ENCODE measurements at places on chromosomes 5 and 9. TPM values are rescaled to one million over a fixed set of nuclear protein-coding genes. Genes with fewer than 3 reads are reported as not detected.

DNA sequence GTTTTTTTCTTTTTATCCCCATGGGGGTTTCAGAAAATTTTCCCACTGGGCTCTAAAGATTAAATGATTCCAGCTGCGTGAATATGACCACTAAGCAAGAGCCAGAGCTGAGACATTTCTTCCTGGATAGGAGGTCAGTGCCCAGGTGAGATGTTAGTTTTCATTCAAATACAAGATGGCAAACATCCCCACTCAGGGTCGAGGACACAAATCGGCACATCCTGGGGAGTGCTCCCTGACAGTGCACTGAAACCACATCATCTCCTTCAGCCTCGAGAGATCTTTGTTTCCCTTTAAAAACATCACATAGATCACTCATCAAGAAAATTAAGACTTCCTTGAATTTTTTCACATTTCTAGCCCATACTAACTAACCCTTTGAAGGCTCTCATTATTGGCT is 273.2 kb upstream of the PANK3 start:
- no peak overlapping the region for H3K4me3 ChIP-seq
- H3K27ac ChIP-seq = no peak overlapping the region
- H3K4me1 ChIP-seq = no peaks in the 10 kb centered on the region
- no peaks in the 10 kb centered on the region for H3K36me3 ChIP-seq

The KIAA0825 gene
- 1.2 TPM for polyA plus RNA-seq

DNA sequence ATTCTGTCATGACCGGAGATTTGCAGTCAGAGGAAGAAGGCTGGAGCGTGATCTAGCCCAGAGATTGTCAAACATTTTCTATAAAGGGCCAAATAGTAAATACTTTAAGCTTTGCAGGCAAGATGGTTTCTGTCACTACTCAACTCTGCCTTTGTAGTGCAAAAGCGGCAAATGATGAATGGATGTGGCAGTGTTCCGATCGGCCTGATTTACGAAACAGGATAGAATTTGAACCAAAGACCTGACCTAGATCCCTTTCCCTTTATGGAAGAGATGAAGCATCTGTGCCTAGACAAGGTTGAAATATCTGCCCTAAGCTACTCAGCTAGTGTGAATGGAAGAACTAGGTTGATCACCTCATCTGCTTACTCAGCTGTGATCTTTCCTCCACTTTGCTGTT is 209.5 kb downstream of the YTHDC2 start:
- H3K4me3 ChIP-seq = no peak overlapping the region
- no peak overlapping the region for H3K27ac ChIP-seq
- DNase-seq = no peak
- no peaks in the 10 kb centered on the region for H3K4me1 ChIP-seq

DNA sequence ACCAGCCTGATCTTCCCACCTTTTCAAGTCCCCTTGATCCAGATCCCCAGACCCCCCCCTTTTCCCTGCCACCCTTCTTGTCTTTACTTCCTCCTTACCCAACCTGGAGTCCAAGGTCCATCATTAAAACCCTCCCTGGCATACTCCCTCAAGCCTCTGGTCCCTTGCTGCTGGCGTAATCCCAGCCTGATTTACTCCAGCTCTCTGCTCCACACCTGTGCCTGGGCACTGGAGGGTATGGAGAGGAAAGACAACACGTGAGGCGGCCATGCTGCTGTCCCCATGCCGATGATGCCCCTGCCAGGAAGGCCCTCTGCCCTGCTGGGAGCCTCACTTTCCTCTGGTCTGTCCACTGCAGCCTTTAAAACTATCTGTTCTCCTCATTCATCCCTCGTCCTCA is 5.1 kb downstream of the B4GALT7 start:
- no peak for DNase-seq
- H3K4me1 ChIP-seq = peaks cover 7% of the 10 kb centered on the region
- H3K27ac ChIP-seq = no peak overlapping the region
- H3K27me3 ChIP-seq = no peaks in the 10 kb centered on the region
- no peak overlapping the region for H3K4me3 ChIP-seq

DNA sequence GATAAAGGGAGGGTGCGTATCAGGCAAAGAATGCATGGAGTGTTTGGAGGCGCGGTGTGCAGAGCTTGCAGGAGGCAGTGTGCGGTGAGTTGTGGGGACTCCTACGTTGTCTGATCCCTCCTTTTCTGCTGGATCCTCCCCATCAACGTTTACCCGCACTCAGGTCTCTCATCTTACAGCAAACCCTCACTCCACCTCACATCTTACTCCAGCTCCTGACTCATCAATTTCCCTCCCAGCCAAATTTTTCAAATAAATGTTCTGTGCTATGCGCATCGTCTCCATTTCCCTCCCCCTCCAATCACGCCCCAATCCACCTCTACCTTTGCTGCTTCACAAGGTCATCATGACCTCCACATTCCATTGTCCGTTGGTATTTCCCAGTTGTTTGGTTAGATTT is 138.9 kb upstream of the KLF4 start:
- H3K4me1 ChIP-seq = no peaks in the 10 kb centered on the region
- no peak overlapping the region for H3K27ac ChIP-seq
- H3K27me3 ChIP-seq = no peaks in the 10 kb centered on the region
- no peak for DNase-seq
- H3K4me3 ChIP-seq = no peak overlapping the region

GRCh38 chr5:150413176-150413901 is 629 bp upstream of the CD74 start:
- no peak for DNase-seq
- H3K4me3 ChIP-seq = no peak overlapping the region
- H3K27me3 ChIP-seq = no peaks in the 10 kb centered on the region
- no peaks in the 10 kb centered on the region for H3K36me3 ChIP-seq
- no peaks in the 10 kb centered on the region for H3K4me1 ChIP-seq

The C5orf52 gene
- polyA plus RNA-seq = not detected

The OR1L6 gene
- polyA plus RNA-seq = not detected
